RWPE2 (cell line): ENCODE measurements at places on chromosomes 3 and 15.

DNA sequence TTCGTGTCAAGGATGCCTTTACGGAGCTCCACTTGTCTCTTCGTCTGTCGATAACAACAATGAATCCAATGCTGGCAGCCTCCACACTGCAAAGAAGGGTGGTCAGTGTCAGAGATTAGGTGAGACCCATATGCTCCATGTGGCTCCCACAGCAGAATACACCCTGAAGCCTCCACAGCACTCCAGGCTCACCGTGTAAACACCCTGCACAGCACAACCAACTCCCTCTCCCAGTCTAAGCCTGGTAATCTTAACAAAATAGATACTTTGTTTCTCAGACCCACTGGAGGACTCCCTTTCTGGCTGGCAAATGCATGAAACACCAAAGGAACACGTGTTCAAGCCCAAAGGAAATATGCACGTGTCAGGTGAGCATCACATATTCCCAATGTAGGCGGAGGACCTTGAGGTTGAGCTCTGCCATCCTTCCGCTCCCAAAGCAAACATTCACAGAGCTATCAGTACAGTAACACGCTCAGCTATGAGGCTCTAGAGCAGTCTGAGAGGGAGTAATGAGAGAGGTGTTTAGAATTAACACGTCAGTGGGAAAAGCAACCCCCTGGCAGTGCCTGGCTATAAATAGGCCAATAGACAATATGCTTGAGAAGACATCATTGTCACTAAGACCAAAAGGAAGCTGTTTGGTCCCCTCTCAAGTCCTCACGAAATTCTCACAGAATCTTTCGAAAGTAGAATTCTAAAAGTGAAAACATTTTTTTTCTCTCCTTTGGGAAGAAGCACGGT is 86.7 kb downstream of the MCF2L2 start:
- H3K4me1 ChIP-seq, result no peaks in the 10 kb centered on the region
- H3K27ac ChIP-seq, result no peak overlapping the region
- no peaks in the 10 kb centered on the region for H3K27me3 ChIP-seq
- no peak for DNase-seq

DNA sequence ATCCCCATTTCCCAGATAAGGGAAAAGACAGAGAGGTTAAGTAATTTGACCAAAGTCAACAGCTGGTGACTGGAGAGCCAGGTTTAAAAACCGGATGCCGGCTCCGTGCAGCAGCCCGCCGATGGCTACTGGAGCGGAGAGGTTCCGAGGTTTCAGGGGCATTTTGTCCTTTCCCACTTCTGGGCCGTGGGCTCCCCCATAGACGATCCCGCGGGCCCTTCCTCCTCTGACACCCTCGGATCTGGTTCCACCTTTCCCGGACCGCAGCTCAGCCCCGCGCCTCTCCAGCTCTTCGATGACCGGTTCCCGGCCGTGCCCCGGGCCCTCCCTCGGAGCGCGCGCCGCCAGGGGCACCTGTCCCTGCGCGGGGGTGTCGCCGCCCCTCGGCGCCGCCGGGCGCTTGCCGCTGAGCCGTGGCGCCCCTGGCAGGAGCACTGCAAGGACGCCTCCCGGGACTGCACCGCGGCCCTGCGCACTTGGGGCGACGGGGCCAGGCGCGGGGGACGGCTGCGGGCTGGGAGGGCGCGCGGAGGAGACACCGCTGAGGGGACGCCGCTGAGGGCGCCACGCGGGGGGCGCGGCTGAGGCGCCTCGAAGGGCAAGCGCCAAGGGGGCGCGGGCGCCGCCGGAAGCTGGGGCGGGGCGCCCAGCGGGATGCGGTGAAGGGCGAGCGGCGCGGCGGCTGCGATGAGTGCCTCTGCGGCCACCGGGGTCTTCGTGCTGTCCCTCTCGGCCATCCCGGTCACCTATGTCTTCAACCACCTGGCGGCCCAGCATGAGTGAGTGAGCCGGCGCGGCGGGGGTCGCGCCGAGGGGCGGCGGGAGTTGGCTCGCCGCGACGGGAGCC is at the start of gene TM6SF1:
TM6SF1 (plus strand) TSS at position 652 of the 847 bp plus-strand sequence; CDS start at position 688, 36 bp downstream.
- H3K4me3 ChIP-seq, result peak within 1 kb of the TSS; percentile 59
- no peak for DNase-seq
- no peaks in the 10 kb centered on the region for H3K36me3 ChIP-seq
- H3K27ac ChIP-seq, result no peak within 1 kb of the TSS

DNA sequence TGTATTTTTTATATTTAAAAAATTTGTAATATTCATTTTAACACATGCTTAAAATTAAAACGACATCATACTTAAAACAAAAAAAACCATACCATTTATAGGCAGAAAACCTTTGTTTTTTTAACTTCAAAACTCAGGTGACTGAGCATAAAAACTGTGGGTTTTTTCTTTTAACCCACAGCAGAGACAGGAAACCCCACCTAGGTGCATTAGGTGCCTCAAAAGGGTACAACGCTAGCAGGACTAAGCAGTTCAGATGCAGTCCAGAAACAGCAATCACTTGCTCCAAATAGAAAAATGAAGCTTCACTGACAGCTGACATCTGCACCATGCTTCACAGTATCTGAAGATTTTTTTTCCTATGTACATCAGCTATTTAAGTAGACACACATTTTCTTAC is 52.3 kb downstream of the GLB1 start:
- no peak for DNase-seq
- H3K27me3 ChIP-seq, result no peaks in the 10 kb centered on the region
- no peaks in the 10 kb centered on the region for H3K4me1 ChIP-seq
- H3K4me3 ChIP-seq, result no peak overlapping the region
- H3K27ac ChIP-seq, result no peak overlapping the region
- H3K36me3 ChIP-seq, result peaks cover 11% of the 10 kb centered on the region; the same call in 1 of the 2 replicates

GRCh38 chr15:63943829-63944680 is 102.2 kb downstream of the DAPK2 start:
- no peaks in the 10 kb centered on the region for H3K27me3 ChIP-seq
- H3K4me1 ChIP-seq, result peaks cover 12% of the 10 kb centered on the region
- no peak overlapping the region for H3K4me3 ChIP-seq
- no peaks in the 10 kb centered on the region for H3K36me3 ChIP-seq
- H3K27ac ChIP-seq, result no peak overlapping the region

- DNase-seq, result no peak
- no peak overlapping the region for H3K4me3 ChIP-seq
- no peaks in the 10 kb centered on the region for H3K36me3 ChIP-seq
- no peaks in the 10 kb centered on the region for H3K27me3 ChIP-seq
- no peak overlapping the region for H3K27ac ChIP-seq
Observed at GRCh38 chr3:188037195-188037718, 116.7 kb upstream of the LPP start.

GRCh38 chr3:151491525-151491924 is 30.7 kb upstream of the IGSF10 start:
- H3K27ac ChIP-seq, result no peak overlapping the region
- no peaks in the 10 kb centered on the region for H3K4me1 ChIP-seq
- no peak overlapping the region for H3K4me3 ChIP-seq
- no peaks in the 10 kb centered on the region for H3K27me3 ChIP-seq

DNA sequence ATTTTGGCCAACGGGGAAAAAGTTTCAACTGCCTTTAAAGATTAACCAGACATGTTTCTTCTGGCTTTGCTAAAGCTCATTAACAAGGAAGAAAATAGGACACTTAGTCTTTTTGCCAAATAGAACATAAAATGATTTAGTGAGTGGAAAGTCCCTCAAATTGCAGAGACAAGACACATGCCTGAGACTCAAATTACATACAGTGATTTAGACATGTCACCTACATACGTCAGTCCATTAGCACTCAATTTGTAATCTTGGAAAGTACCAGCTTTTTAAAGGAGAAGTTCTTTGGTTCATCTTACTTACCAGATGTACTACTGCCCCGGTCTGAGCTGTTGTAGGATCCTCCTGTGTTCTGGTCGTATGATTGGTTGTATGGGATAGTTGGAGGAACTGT is 1134.2 kb downstream of the ROBO1 start:
- H3K4me3 ChIP-seq, result no peak overlapping the region
- no peaks in the 10 kb centered on the region; the same call in 1 of the 2 replicates for H3K36me3 ChIP-seq
- no peaks in the 10 kb centered on the region for H3K4me1 ChIP-seq
- H3K27me3 ChIP-seq, result no peaks in the 10 kb centered on the region
- DNase-seq, result no peak

- H3K4me3 ChIP-seq, result no peak overlapping the region
- no peak overlapping the region for H3K27ac ChIP-seq
- H3K4me1 ChIP-seq, result no peaks in the 10 kb centered on the region
- DNase-seq, result no peak
- H3K36me3 ChIP-seq, result no peaks in the 10 kb centered on the region
Observed at GRCh38 chr3:126402666-126403302, 8.1 kb downstream of the CFAP100 start.

DNA sequence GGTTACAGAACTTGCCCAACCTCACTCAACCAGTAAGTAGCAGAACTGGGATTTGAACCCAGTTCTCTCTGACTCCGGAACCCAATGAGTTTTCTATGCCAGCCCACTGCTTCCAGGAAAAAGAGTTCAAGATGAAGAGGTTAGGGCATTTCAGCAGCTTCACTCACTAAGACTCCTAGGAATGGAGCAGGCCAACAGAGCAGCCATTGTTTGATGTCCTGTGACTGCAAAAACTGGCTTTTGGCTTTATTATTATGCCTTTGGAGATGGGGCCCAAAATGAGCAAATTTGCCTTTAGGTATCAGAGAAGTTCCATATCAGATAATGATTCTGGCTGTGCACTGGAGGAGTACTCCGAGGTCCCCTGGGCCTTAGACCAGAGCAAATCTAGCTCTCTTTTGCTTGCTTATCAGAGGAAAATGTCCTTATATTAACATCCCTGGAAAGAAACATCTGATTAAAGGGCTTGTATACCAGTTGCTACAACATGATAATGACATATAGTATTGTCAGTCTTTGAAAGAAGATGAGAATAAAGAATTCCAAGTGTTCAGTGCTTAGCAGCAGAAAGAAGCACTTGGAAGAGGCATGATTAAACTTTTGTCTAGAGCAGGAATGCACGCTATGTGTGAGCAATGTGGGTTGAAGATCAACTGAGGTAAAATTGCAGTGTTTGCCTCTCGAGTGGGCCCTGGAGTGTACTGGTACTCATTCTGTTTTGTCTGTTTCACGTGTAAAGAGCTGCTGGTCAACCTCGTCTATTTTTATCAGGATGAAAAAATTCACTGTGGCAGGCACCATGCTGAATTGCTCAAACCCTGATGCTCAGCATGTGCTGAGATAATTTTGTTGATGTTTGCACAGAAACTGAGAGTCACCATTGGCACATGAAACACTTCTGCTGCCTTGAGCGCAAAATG is 21.8 kb upstream of the KLHL24 start:
- H3K36me3 ChIP-seq, result no peaks in the 10 kb centered on the region
- H3K4me1 ChIP-seq, result no peaks in the 10 kb centered on the region
- DNase-seq, result no peak
- no peak overlapping the region for H3K27ac ChIP-seq

DNA sequence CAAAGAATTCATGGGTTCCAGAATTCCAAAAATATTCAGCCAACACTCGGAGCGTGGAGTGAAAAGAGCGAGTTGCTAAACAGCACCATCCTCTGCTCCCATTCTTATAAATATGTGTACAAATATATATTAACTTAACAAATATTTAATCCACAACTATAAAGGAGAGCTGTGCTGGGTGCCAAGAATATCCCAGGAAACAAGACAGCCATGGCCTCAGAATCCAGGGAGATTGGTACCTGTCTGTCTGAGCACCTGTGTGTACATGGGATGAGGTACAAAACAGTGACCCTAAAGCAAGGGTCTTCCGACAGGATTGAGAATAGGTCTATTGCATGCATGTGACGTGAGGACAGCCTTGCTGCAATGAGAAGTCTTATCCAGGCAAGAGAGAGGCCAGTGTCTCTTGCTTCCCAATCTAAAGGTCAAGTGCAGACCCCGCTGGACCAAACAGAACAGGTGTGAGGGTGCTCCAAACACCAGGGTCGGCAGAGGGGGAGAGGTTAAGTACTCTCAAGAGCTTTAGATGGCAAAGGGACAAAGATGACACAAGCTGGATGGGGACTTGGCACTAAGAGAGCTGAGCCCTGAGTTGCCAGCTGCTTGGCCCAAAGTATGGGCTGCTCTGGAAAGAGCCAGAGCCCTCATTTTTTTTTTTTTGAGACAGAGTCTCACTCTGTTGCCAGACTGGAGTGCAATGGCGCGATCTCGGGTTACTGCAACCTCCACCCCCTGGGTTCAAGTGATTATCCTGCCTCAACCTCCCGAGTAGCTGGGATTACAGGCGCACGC is 36.2 kb downstream of the HOMER2 start:
- peaks cover 7% of the 10 kb centered on the region for H3K4me1 ChIP-seq
- H3K27ac ChIP-seq, result no peak overlapping the region
- H3K4me3 ChIP-seq, result no peak overlapping the region

DNA sequence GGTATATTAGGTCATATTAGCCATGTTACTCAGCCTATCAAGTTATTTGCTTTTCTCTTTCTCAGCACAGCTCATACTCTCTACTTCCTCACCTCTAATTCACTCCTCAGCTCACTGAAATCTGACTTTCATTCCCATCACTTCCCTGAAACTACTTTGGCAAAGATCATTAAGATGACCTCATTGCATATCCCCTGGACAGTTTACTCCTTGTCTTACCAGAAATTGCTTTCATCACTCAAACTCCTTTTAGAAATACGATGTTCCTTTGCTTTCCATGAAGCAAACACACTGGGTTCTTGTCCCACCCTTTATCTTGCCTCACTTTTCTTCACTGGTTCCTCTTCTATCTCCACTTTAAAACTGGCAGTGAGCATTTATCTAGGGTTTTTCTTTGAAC is 354.4 kb downstream of the TUSC7 start:
- no peaks in the 10 kb centered on the region for H3K4me1 ChIP-seq
- no peak overlapping the region for H3K27ac ChIP-seq
- peaks cover 10% of the 10 kb centered on the region for H3K27me3 ChIP-seq
- no peak overlapping the region for H3K4me3 ChIP-seq

- no peaks in the 10 kb centered on the region for H3K36me3 ChIP-seq
- no peak for DNase-seq
- no peaks in the 10 kb centered on the region for H3K4me1 ChIP-seq
- H3K27me3 ChIP-seq, result no peaks in the 10 kb centered on the region
- no peak overlapping the region for H3K4me3 ChIP-seq
- no peak overlapping the region for H3K27ac ChIP-seq
Observed at GRCh38 chr3:19596408-19596807, 337.6 kb downstream of the EFHB start.

- H3K36me3 ChIP-seq, result no peaks in the 10 kb centered on the region
- H3K27me3 ChIP-seq, result no peaks in the 10 kb centered on the region
- H3K27ac ChIP-seq, result no peak overlapping the region
Observed at GRCh38 chr3:149808209-149808829, 4.7 kb upstream of the RNF13 start.

DNA sequence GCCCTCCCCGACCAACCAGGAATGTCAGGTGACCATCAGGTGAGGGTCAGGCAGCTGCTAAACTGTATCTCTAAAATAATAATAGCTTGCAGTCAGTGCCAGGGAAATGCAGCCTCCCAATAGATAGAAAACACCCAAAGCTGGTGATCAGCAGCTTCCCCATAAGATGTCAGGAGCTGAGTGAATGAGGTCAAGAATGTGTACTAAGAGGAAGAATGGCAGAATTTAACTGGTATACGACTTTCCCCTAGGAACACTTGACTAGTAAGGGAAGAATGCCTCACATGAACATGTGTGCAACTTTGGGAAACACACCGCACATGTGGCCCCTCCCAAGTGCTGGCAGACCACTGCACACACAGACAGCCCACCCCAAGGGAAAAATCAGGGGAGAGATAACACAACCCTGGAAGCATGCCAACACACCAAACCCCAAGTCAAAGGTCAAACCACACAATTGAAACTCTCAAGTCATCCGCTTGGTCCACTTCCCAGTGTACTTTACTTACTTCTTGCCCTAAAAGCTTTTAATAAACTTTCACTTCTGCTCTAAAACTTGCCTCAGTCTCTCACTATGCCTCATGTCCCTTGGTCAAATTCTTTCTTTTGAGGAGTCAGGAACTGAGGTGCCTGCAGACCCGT is 806.5 kb downstream of the OTOL1 start:
- no peak overlapping the region for H3K4me3 ChIP-seq
- H3K27me3 ChIP-seq, result no peaks in the 10 kb centered on the region
- no peak overlapping the region for H3K27ac ChIP-seq
- DNase-seq, result no peak
- H3K4me1 ChIP-seq, result peaks cover 7% of the 10 kb centered on the region
